ENCODE measurements at places on chromosomes 5 and 9.

DNA sequence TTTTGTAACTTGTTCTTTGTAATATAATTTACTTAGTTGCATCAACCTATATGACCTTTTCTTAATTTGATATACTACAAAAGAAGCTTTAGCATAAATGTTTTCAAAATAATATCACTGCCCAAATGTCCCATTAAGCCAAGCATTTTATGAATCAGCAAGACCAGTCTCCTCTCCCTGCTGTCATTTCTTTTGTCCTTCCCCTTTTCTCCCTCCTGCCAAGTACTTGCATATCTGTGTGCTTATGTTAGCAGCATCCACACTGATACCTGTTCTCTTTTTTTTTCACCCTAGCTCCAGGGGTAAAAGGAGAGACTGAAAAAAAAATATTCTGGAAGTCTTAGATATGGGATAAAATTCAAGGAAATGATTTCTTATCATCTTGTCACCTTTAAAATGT, 69.7 kb downstream of the ZSWIM6 start:
- no peak for DNase-seq

GRCh38 chr9:127876026-127876763, 1.3 kb downstream of the AK1 start:
- no peak for DNase-seq

DNA sequence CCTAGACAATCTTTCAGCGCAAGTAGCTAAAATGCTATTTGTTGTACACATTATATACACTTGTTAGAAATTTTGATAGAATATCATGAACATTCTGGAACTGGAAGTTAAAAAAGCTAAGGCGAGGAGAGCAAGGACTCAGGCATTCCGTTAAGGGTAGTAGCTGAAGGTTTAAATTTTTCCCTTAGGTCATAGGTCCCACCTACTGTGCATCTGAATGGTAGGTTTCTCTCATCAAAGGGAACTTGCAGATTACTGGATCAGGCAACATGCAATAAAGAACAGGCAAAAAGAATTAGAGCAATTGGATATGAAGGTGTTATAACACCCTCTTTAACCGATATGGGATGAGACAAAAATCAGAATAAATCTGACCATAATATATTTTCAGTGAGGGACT, 32.8 kb downstream of the TMEM161B start:
- no peak for DNase-seq

- no peak for DNase-seq
Observed at GRCh38 chr9:133581513-133582343, 27.5 kb downstream of the FAM163B start.

DNA sequence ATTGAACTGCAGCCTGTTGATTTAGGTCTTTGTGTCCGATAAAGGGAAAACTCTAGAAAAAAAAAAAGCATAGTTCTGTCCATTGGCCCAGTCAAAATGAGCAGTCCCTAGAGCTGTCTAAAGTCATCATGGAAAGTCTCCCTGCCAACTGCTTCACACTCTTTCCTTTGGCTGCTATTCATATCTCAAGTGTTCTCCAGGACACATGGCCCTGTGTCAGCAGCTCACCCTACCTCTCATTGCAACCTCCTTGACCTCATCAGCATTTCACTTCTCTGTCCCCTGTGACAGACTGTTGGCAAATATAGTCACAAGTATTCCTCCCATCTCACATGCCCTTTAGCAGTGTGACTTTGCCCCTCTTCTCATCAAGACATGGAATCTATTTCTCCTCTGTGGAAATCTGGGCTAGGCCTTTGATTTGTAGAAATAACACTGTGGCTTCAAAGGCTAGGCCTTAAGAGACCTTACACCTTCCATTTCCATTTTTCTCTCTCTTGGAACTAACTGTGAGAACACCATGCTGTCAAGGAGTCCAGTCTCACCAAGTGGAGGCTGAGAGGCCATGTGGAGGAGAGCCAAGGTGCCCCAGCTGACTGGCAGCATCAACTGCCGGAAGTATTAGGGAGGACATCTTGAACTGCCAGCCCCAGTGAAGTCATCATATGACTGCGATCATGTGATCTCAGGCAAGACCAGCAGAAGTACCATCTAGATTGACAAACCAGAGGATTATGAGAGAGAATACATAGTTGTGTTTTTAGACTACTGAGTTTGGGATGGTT, 149.4 kb upstream of the TARS1 start:
- no peak for DNase-seq

- DNase-seq: no peak
Observed at GRCh38 chr5:126829098-126829497, 52.2 kb downstream of the LMNB1 start.

GRCh38 chr9:69186841-69187611, 12.9 kb downstream of the TJP2 start:
- no peak for DNase-seq

- DNase-seq: no peak
Observed at GRCh38 chr5:74471875-74472274, 168.7 kb downstream of the ENC1 start.

- no peak for DNase-seq
Observed at GRCh38 chr5:139804800-139805397, 9.3 kb downstream of the PSD2 start.

DNA sequence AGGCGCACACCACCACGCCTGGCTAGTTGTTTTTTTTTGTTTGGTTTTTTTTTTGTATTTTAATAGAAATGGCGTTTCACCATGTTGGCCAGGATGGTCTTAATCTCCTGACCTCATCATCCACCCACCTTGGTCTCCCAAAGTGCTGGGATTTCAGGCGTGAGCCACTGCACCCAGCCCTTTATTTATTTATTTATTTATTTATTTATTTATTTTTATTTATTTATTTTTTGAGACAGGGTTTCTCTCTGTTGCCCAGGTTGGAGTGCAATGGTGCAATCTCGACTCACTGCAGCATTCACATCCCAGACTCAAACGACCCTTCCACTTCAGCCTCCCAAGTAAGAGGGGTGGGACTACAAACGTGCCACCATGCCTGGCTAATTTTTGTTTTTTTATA, 63.0 kb upstream of the ADAMTSL1 start:
- DNase-seq: no peak

- DNase-seq: no peak
Observed at GRCh38 chr5:146000072-146000471, 63.7 kb downstream of the SH3RF2 start.

GRCh38 chr5:1634337-1634661, 110.5 kb upstream of the LPCAT1 start:
- no peak for DNase-seq

GRCh38 chr5:179270581-179271427, 74.5 kb downstream of the ADAMTS2 start:
- DNase-seq: no peak

GRCh38 chr5:171931163-171931562, 75.3 kb downstream of the FBXW11 start:
- DNase-seq: no peak

- DNase-seq: no peak
Observed at GRCh38 chr9:36939655-36940499, 94.2 kb downstream of the PAX5 start.

- no peak for DNase-seq
Observed at GRCh38 chr5:133059621-133060020, 7.8 kb downstream of the HSPA4 start.

DNA sequence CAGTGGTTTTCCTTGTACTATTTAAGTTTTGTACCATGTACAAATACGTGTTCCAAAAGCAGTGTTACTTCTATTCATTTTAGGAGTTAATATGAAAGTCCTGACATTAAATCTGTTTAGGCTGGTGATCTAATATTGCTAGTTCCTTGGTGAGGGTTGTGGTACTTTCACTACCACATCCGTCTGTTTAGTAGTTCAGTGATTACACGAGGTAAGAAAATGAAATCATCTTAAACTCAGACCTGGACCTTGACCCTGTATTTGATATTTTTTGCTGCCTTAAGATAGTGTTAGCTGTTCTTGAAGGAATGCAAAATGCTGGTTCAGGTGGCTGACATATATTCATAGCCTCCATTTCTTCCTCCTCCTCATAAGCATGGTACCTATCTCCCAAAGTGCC, 50.3 kb downstream of the MTAP start:
- no peak for DNase-seq

GRCh38 chr5:72841756-72842535, 25.5 kb downstream of the TNPO1 start:
- no peak for DNase-seq

DNA sequence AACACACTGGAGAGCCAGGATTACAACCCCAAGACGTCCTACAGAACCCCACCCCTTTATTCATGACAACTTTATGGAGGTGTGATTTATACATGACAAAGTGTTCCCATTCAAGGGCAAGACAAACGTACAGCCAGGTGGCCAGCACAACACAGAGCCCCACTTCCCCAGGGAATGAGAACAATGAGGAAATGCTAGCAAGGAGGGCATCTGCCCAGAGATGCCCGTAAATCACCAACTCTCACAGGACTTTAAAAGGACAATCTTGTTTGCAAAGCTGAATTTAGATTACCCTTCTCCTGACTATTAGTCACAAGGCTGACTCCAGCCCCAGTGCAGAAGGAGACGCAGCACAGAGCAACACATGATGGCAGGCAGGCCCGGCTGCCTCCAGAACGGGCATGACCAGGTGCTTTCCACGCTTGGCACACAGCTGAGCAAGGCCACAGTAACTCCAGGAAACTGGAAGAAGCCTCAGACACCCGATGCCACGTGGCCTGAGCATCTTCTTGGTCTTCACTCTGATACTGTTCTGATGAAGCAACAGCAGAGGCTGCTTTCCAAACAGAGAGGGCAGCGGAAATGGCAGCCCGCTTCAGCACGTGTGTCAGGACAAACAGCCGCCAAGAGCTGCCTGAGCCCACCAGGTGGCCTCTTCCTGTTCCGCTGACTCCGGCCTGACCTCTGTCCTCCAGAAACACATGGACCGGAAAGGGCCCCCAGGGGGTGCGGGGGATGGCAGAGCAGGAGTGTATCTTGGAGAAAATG, 51.4 kb downstream of the ROR2 start:
- DNase-seq: no peak

DNA sequence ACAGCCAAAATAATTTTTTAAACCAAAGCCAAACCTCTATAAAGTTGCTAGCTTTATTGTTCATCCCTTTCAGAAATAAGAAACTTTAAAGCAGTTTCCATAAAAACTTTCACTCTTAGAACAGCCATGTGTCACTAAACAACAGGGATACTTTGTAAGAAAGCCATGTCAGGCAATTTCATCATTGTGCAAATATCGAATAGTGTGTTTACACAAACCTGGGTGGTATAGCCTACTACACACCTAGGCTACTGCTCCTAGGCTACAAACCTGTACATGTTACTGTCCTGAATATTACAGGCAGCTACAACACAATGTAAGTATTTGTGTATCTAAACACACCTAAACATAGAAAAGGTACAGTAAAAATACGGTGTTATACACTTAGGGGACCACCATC, 59.9 kb downstream of the TLE1 start:
- no peak for DNase-seq

DNA sequence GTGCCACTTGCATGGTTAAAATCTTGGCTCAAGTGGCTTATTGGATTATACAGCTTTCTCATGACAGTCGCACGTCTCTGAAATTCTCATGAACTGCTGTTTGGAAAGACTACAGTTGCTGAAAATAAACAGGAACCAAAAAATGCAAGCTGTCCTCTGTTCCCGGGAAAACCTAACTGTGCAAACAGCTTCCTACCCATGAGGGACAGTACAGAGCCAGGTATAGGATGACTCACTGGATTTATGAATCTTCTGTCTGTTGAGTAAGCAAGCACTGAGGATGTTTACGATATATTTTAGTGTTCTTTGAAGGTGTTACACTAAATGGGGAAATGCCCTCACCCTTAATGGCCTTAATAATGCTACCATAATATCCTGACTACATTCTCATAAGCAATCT, 380.3 kb upstream of the TNC start:
- no peak for DNase-seq

GRCh38 chr5:74977471-74977870, 74.9 kb downstream of the GCNT4 start:
- no peak for DNase-seq

- DNase-seq: no peak
Observed at GRCh38 chr5:95725937-95726810, 5.0 kb upstream of the RHOBTB3 start.

GRCh38 chr5:40776658-40776977, 20.9 kb upstream of the TTC33 start:
- DNase-seq: no peak

Measured in T-helper 1 cell (primary cell).